ENCODE measurements at places on chromosomes 13 and 19.

- no peak for DNase-seq
Observed at GRCh38 chr13:22077764-22078163, 406.9 kb downstream of the FGF9 start.

DNA sequence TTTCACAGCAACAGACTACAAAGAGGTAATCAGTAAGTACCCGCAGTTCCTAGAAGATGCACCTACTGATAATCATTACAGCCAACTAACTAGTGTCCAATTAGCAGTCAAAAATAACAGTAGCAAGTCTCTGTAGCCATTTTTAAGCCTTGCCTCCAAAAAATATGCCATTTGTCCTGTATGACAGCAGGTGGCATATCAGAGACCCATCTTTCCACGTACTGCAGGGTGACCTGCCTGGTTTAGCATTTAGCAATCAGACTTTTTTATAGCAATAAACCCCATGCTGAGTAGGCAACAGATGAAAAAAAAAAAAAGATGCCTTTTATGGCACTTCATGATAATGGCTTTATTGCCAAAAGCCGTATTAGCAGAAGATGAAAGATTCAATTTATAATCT is 155.3 kb upstream of the LSM14A start:
- no peak for DNase-seq

GRCh38 chr19:30448386-30449077 is 76.3 kb downstream of the ZNF536 start:
- no peak for DNase-seq

GRCh38 chr19:34667349-34668076 is 9.4 kb downstream of the SCGB2B2 start:
- DNase-seq: no peak

- no peak for DNase-seq
Observed at GRCh38 chr19:41928221-41928683, at the start of gene ERFL. ERFL (minus strand) TSS chr19:41928449; CDS start chr19:41912919, 15,530 bp downstream.

GRCh38 chr19:40279761-40280607 is 5.2 kb downstream of the AKT2 start:
- no peak for DNase-seq

DNA sequence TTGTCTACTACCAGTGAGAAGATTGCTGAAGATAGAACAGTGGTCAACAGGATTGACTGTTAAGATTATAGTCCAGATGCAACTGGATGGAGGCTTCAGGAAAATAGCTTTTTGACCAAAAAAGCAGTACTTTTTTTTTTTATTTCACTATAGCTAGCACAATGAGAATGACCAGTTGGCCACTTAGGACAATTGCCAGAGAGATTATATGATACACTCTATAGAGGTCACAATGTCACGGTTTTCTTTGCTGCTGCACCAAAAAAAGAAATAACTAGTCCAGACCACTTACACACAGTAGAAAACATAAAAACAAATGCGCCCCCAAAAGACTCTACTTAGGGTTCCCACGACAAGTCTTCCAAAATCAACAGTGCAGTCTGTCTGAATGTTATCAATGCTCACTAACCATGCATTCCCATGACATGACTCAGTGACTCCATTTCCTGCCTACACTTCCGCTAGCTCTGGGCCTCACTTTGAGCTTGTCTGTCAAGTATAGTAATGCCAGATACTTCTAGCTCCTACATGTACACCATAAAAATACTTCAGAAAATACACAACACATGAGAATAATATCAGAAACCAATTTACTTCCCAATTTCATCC is 209.1 kb upstream of the STARD13 start:
- DNase-seq: peak; percentile 71

GRCh38 chr13:73090823-73091187 is 32.0 kb downstream of the KLF5 start:
- no peak for DNase-seq

DNA sequence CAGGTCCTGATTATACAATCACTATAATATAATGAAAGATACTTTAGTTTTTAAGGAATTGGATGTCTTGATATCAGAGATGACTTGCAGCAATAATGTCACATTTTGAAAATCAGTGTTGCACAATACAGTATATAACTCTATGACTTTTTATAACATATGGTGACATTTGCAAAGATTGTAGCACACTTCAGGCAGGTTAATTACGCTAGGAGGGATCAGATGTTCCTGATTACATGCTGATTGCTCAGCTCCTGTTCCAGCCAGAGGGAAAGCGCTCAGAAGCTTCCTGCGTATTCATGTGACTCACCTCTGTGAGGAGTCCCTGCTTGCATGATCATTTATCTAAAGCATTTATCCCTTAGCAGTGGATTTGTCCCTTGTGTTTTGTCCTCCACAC is 265.6 kb downstream of the GPC5 start:
- DNase-seq: no peak

DNA sequence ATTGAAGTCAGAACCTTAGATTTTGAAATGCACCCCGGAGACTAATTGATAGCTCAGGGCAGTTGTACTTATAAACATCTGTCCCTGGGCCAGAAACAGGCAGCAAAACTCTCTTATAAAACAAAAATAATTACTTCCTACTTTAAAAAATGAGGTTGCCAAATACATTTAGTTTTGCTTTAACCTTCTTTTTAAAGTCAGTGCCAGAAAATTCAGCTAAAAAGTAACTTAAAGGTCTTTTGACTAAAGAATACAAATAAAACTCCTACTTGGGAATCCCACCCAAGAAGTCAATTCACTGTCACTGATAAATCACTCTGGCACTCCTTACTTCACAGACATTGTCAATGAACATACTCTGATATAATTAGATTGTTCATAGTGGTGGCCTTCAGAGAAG is 60.7 kb downstream of the DOCK9 start:
- DNase-seq: no peak

DNA sequence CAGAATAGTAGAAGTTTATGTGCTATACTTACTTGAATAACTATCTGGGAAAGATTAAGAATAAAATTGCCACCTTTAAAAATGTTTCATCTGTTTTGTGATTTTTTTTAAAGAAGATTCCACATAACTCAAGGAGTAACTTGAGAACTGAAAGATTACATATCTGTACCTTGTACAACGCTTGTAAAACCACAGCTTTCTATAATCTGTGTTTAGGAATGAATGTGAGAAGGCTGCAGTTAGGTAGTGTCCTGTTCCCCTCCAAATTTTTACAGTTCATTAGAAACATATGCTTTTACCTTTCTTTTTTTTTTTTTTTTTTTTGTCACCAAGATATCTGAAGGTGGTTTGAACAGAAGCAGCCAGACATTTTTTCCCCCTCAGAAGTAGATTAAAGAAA is 312.8 kb upstream of the GPC6 start:
- DNase-seq: no peak

DNA sequence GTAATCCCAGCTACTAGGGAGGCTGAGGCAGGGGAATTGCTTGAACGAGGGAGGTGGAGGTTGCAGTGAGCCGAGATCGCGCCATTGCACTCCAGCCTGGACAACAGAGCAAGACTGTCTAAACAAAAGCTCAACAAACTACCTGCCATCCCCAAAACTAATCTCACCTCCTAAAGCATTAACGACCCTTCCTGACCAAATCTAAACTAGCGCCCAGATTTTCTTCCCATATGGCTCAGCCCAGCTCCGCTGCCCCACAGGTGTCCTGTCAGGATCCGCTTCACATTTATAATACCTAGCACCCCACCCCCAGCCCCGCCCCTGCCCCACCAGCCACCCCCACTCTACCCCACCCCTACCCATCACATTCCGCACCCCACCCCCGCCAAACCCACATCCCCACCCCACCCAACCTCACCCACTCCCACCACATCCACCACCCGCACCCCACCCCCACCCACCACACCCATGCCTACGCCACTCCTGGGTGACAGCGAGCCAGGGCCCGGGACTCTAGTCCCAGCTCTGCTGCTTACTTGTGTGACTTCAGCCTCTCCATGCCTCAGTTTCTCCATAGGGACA is 599 bp downstream of the C19orf12 start:
- no peak for DNase-seq

Data from foreskin melanocyte (primary cell).